ENCODE measurements at places on chromosomes 11 and 22.

- no peak for DNase-seq
These were observed 971 bp downstream of the DNAJB13 start for GRCh38 chr11:73951797-73952196.

DNA sequence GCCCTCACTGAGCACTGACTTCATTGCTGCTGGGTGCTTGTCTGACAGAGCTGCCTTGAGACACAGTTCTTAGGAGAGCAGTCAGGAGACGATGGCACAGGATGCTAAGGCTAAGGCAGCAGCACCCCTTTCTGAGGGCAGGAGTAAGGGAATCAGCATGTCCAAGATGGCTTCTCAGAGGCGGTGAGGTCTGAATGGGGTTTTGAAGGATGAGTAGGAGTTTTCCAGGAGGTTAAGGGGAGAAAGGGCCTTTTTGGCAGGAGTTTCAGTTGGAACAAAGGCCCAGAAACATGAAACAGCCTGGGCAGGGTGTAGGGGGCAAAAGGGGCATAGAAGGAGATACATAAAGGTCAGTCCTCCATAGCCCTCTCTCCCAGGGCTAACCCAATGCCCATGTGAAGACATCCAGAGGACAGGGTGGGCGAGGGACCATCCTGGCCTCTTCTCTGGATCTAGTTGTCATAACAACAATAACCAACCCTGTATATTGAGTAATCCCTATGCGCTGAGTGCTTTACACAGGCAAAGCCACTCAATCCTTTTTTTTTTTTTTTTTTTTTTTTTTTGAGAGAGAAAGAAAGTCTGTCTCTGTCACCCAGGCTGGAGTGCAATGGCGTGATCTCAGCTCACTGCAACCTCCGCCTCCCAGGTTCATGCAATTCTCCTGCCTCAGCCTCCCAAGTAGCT is 19.0 kb downstream of the CYTH4 start:
- DNase-seq, result no peak

DNA sequence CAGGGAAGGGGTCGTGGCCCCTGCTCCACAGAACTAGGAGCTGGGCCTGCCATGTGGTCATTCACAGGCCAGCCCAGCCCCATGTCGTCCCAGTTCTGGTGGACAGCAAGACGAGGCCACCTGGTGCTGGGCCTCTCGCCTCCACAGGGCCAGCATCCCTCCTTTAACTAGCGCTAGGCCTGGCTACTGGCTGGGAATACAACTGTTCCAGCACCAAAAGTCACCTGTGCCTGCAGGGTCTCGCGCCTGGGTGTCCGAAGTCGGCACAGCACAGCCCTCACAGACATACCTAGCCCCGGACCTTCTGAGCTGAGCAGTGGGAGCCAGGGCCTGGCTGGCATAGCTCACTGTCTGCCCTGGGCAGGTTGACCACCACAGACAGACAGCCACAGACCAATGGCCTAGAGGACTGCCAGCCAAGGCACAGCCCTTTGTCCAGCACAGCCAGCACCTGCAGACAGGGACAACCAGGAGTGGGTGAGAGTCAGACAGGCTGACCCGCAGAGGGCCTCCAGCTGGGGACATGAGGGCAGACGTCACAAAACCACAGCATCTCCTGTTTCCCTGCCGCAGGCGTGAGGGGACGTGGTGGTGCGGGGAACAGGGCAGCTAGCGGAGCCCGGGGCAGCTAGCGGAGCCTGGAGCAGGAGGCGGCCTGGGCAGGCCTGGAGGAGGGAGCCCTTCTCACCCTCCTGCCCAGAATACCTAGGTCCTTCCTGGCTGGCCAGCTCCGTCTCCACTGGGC is 27.2 kb upstream of the TH start:
- DNase-seq, result no peak

GRCh38 chr11:102459393-102459792 is 6.8 kb upstream of the TMEM123 start:
- DNase-seq, result no peak

All from D721Med (cell line).